ENCODE measurements at places on chromosomes 1 and 21.
A peak's percentile ranks its signal among the peaks of the same experiment; 100 is the strongest.

DNA sequence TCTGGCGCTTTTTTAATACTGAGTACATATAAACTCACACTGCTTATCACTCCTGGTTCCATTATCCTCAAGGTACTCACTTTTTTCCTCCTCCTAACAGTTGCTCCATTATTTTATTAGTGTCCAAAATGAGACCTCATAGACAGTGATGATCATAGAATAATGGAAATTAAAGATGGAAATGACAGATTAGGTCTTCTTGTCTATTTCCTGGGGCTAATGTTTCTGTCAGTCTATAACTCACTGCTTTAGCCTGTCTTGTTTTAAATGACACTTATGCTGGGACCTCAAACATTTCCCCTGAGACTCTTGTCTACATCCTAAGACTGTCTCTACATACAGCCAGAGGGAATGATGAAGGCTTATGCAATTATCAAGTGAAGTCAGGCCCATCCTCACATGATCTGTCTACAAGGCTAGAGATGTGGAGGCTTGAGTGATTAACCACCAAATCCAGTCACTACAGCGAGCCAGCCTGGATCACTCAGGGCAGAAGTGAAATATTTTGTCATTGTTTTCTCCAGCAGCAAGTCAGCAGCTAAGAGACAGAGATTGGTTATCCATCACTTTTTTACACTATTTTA lies 152.1 kb downstream of the ASTN1 start:
- DNase-seq, result no peak

DNA sequence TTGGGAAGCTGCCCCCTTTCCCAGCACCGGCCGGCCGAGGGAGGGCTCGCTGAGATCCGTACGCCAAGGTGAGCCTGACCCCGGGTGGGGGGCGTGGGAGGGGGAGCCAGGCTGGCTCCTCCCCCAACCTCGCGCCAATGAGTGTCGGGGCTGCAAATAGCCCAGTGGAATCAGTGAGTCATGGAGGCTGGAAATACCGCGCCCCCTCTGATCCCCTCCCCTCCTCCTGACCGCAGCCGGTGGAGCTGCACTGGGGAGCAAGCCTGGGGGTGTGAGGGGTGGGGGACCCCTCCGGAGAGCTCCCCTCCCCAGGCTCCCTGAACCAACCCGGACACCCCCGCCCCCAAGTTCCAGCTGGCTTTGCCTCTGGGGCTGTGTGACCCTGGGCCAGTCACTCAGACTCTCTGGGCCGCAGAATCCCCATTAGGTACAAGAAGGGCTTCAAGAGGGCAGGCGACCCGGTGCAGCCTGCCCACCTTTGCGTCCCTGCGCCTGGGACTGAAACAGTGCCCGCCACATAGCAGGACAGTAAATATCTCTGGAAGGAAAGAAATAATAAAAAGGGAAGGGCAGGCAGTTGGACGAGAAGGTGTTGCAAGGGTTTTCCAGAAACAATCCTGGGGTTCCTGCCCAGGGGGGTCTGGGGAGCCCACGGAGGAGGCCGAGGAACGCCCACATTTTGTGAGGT lies 4.5 kb downstream of the HSPB7 start:
- peak; percentile 65 for DNase-seq

DNA sequence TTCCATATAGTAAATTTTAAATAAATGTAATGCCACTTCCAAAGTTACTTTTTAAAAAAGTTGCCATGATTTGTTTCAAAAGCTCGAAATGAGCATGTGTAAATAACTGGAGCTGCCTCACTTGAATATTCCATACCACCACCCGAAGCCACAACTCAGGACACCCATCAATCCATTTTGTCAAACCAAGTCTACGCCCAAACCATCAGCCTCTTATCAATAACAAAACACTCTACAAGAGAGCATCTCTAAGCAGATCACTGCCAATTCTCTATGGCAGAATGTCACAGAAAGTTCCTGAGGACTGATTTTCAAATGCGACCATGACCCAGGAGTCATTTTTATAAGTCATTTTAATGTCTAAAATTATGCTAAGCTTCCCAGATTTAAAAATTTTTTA lies 4.5 kb downstream of the HNRNPR start:
- DNase-seq, result no peak

DNA sequence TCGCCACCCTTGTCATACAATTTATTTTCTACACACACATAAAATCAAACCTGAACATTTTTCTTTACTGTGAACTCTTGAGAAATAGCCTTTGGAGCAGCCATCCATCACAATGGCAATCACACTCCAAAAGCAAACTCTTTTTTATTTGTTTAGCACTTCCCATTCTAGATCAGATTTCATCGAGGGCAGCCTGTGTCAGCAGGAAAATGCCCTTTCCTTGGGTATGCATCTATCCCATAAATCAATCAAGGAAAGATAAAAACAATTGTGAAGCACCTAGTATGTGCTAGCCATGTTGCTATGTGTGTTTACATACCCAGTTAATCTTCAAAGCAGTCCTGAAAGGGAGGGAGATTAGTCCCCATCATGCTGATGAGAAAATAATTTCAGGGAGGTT lies 484.1 kb upstream of the USP24 start:
- no peak for DNase-seq

DNA sequence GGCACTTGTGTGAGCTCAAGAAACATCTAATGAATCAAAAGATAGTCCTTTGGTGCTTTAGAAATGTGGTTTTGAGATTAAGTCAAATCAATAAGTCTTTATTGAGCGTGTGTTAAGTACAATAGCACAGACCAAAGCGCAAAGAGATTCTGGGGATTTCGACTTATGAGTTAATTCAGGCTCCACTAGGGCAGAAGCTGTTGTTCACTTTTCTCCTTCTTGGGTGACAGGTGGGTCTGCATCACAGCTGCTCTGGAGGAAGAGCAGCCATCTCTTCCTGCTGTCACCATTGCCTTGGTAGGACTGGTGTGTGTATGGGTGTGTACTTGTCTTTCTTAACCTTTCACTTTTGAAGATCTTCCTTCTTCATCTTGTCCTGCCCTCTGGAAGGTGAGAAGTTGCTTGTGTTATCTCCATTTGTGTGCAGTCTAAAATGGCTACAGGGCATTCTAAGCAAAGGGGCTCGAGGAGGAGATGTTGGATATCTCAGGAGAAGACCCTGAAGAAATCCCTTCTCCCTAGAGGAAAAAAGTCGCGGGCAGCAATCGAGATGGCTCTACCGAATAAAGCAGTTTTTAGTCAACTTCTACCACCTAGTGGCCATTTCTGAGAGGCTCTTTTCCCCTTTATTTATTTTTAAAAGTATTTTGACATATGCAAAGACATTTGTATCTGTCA lies 22.9 kb upstream of the DISC1 start:
- peak; percentile 70 for DNase-seq

GRCh38 chr1:214419650-214420049 lies 131.8 kb downstream of the PTPN14 start:
- DNase-seq, result no peak

DNA sequence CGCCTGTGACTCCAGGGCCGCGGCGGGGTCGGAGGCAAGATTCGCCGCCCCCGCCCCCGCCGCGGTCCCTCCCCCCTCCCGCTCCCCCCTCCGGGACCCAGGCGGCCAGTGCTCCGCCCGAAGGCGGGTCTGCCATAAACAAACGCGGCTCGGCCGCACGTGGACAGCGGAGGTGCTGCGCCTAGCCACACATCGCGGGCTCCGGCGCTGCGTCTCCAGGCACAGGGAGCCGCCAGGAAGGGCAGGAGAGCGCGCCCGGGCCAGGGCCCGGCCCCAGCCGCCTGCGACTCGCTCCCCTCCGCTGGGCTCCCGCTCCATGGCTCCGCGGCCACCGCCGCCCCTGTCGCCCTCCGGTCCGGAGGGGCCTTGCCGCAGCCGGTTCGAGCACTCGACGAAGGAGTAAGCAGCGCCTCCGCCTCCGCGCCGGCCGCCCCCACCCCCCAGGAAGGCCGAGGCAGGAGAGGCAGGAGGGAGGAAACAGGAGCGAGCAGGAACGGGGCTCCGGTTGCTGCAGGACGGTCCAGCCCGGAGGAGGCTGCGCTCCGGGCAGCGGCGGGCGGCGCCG lies at the start of gene SIM2:
Gene SIM2, plus strand, starts transcription at position 135 of the 565 bp plus-strand sequence. CDS start 632 bp downstream, outside the sequence.
- peak; percentile 26 for DNase-seq

DNA sequence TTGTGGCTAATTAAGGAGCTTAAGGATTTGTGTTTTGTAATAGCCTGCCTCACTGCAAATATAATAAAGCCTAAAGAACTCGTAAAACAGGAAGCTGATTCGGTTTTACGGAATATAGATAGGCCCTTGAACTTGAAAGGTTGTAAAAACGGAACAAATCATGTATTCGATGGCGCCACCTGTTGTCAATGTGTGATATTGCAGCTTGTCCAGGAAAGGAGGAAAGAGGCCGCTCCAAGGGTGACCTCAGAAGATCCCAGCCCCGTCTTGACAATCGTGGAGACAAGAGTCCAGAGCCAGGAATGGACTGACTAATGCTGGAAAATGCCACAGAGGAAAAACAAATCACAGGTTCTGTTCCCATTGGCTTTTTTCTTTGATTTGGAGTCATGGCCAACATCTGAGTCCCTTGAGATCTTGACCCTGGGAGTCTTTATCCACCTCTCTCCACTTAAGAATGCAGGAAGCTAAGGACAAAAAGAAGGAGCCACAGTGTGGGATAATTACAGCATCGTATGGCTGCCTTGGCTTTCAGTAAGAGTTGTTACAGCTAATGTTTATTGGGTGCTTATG lies 7.0 kb upstream of the IGSF21 start:
- DNase-seq, result peak; percentile 69

- DNase-seq, result no peak
Measured at GRCh38 chr1:53062708-53063591, 937 bp downstream of the PODN start.

- DNase-seq, result no peak
Measured at GRCh38 chr21:35791541-35792325, 268.6 kb downstream of the SETD4 start.

- DNase-seq, result no peak
Measured at GRCh38 chr1:59046730-59047157, 250.2 kb upstream of the FGGY start.

GRCh38 chr1:228732426-228732825 lies 2.9 kb upstream of the RHOU start:
- DNase-seq, result no peak

GRCh38 chr1:182192966-182193365 lies 131.5 kb upstream of the ZNF648 start:
- DNase-seq, result no peak

- no peak for DNase-seq
Measured at GRCh38 chr1:165501330-165501969, 42.4 kb upstream of the LRRC52 start.

DNA sequence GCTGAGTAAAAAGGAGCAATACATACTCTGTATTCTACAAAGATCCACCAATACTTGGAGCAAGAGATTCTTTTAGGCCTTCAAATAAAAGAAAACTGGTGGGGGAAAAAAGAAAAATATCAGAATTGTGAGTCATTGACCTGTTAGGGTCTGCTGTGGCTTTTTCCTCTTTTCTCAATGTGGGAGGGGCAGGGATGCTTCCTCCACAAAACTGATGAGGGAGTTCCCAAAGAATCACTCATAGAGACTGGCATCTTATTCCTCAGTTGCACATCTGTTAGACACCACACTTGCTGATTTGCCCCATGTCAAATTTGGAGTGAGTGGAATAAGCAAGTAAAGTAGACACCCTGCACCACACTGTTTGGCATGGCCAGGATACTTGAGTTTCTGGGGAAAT lies 16.6 kb downstream of the C1orf141 start:
- no peak for DNase-seq

DNA sequence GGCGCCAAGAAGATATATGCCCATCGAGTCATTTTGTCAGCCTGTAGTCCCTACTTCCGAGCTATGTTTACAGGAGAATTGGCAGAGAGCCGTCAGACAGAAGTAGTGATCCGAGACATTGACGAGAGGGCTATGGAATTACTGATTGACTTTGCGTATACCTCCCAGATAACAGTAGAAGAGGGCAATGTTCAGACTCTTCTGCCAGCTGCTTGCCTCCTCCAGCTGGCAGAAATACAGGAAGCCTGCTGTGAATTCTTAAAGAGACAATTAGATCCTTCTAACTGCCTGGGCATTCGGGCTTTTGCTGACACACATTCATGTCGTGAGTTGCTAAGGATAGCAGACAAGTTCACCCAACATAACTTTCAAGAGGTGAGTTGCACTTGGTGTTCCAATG lies 19.1 kb downstream of the KLHL20 start:
- no peak for DNase-seq

GRCh38 chr1:29636936-29637335 lies 400.6 kb downstream of the PTPRU start:
- DNase-seq, result no peak

DNA sequence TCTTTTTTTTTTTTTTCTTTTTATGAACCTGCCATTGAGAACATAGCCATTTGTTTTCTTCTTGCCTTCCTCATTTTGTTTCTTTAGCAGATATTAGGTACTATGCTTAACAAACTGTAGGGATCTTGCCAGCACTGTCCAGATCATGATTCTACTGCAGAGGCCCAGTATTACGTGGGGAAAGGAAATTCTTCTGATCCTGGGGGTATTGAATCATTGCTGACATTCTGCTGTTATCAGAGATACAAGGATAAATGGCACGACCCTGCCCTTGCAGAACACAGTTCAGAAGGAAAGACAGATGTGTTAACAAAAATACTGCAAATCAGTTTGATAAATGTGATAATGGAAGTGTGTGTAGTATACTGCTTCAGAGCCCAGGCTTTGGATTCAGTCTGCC lies 56.2 kb downstream of the BTBD8 start:
- peak; percentile 14 for DNase-seq

DNA sequence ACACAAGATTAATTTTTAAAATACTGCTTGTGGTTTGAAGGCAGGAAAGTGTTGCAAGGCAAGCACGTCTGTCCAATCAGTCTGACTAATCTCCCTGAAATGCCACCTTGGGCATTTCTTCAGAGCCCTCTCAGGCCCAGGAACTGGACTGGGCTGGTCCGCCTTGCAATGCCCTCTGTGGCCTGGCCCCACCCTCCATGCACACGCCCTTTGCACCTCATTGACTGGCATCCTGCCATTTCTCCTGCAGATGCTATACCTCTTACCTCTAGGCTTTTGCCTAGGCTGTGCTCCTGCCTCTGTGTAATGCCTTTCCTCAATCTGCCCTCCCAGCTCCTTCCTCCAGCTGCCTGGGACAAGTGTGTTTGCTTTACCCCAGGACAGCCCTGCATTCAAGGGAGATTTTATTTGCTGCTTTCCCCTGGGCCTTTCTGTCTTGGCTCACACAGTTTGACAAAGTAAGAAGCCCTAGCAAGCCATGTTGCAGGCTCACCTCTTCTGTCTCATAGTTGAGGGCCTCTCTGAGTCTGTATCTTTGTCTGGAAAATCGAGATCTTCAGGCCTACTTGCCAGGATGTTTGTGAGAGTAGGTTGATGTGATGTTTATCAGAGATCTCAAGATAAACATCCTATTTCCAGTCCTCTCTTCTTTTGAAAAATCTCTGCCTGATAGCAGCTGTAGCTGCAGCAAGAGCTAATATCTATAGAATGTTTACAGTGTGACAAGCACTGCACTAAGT lies 149.2 kb upstream of the JUN start:
- DNase-seq, result peak; percentile 82

Measured in fibroblast of pulmonary artery (primary cell).